ENCODE measurements at places on chromosomes 6 and 20.

DNA sequence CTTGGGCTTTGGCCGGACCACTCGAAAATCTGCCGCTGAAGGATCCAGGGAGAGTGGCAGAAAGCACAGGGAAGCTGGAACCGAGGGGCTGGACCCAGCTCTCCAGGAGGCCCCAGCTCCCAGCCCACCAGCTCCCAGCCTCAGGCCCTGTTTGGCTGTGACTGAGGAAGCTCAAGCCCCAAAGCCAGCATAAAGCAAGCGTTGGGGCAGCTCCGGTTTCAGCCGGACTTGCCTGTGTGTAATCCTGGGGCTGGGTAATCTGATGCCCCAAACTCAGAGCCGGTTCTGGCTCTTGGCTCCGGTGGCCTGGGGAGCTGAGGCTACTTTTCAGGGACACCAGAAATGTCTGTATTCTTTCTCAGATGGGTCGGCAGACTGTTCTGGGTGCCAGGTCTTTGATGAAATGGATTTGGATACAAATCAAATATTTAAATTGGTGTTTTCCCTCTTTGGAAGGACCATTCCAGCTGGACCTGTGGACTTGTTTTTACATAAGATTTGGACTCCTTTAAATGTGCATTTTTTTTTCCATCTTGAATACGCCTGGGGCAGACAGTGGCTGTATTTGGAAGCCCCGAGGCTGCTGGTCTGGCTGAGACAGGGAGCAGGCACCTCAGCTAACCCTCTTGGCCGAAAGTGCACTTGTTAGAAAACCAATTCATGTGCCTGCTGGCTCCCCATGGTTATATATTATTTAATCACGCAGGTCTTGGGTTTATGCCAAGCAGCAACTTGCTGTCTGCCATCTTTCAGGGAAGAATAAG lies 29.7 kb downstream of the RPP40 start:
- DNase-seq = no peak

GRCh38 chr6:97275804-97276203 lies 7.2 kb downstream of the MMS22L start:
- DNase-seq = peak; percentile 18

DNA sequence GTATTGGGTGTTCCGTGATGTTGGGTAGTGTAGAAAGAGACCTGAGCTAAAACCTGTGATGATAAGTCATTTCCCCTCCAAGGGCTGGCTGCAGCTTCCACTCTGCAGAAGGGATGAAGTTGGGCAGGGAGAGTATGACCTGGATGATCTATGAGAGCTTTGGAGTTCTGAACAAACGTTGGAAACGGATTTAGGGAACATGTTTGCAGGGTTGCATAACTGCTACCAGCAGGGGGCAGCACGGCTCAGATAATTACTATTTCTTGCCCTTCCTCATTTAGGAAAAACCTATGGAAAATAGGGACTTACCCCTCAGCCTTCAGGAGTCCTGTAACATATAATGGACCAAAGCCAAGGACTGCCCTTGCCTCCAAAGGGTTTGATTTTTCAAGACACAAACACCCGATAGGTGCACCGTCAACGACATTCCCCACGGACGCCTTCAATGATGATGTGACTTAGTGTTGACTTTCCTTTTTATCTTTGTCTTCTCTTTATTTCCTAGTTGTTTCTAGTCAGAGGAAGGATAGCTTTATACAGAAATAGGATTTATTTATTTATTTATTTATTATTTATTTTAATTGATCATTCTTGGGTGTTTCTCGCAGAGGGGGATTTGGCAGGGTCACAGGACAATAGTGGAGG lies 164.9 kb upstream of the SASH1 start:
- no peak for DNase-seq

GRCh38 chr6:152700427-152700826 lies 2.7 kb downstream of the MYCT1 start:
- no peak for DNase-seq

- no peak for DNase-seq
Measured at GRCh38 chr20:55693641-55694040, 311.7 kb downstream of the CBLN4 start.

DNA sequence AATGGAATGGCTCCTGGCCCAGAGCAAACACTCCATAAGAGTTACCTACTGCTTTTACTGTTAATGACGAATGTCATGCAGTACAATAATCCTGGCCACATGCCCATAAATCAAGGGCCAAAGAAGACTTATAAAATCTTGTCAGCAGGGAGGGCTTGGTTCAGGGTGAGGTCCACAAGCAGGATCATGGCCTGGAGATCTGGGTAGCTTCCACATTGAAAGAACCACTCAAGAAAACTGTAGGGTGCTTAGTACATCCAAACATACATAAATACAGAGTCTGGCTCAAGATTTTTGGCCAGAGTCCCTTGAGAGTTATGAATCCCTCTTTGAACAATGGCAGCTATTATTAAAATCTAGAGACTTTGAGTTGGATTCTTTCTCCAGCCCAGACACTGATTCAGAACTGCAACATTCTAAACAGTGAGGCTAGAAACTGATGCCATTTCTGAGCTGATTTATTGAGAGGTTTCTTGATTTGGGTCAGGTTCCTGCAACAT lies 188.7 kb downstream of the CDC5L start:
- DNase-seq = no peak

GRCh38 chr6:142871910-142872331 lies 73.1 kb downstream of the HIVEP2 start:
- DNase-seq = peak; percentile 98

Measured in kidney epithelial cell (primary cell).